ENCODE measurements at places on chromosomes 4 and X.

GRCh38 chr4:40587826-40588225, 41.8 kb downstream of the RBM47 start:
- no peak for DNase-seq

GRCh38 chr4:61924131-61924530, 724.0 kb downstream of the ADGRL3 start:
- DNase-seq = no peak

GRCh38 chrX:14753441-14753840, 119.4 kb downstream of the FANCB start:
- DNase-seq = no peak

DNA sequence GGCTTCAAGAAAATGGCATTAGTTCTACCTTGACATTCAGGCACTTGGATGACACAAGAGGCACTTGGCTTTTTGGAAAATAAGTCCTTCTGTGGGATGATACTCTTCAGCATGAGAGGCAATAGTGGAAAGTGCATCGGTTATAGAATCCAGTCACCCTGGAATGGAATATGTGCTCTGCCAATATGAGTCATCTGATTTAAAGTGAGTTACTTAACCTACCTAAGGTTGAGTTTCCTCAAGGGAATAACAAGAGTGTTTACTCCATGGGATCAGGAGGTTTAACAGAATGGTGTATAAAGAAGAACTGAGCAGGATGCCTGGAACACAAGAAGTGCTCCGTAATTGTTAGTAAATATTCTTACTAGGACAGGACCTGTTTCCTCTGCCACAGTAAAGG, 10.7 kb downstream of the SLC39A8 start:
- DNase-seq = no peak

DNA sequence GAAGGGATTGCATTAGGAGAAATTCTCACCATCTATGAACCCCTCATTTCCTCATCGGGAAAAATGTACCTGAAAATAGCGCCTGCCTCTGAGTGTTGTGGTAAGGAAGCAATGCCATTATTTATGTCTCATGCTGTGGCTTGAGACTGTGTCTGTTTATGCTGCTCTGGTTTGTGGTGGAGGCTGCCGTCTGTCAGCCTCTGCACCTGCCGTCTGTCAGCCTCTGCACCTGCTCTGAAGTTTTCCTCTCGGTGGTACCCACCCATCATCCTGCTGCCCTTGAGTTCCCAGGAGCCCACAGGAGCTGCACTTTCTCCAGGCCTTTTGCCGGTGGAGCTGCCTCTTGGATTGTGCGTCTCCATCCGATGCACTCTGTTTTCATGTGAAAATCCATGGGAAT, 68.5 kb upstream of the PPP2R3B start:
- DNase-seq = no peak

- no peak for DNase-seq
Measured at GRCh38 chr4:6343939-6344408, 74.3 kb downstream of the WFS1 start.

GRCh38 chr4:95540227-95540626, 8.5 kb downstream of the UNC5C start:
- no peak for DNase-seq

DNA sequence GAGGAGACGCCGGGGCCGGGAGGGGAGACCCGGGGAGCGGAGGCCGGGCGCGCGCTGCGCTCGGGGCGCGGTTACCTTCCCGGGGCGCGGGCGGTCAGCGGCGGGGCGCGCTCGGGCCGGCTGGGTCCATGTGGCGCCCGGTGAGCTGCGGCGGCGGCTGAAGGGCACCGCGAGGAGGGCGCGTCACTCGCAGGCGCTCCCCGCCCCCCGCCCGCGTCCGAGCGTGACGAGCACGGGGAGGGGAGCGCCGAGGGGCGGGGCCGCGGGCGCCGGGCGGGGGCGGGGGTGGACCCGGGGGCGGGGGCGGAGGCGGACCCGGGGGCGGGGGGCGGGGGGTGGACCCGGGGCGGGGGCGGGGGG, at the start of gene CPLX1:
CPLX1 (minus strand) TSS at position 159 of the 360 bp plus-strand sequence. CDS start 1,607 bp downstream, outside the sequence.
- no peak for DNase-seq

- DNase-seq = no peak
Measured at GRCh38 chrX:134870419-134870818, 120.4 kb upstream of the SMIM10 start.

DNA sequence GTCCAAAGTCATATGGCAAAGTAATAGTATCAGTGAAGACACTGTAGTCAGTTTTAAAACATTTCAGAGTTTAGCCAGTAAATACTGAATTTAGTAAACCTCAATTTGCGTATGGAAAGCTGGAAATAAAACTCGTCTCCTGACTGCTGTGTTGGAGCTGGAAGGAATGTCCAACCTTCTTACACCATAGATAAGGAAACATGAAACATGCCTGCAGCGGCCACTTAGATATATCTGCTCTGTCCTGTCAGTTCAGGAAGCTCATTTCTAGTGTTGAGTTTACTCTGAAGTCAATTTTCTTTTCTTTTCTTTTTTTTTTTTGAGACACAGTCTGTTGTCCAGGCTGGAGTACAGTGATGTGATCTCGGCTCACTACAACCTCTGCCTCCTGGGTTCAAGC, 21.2 kb downstream of the ARHGAP10 start:
- no peak for DNase-seq

DNA sequence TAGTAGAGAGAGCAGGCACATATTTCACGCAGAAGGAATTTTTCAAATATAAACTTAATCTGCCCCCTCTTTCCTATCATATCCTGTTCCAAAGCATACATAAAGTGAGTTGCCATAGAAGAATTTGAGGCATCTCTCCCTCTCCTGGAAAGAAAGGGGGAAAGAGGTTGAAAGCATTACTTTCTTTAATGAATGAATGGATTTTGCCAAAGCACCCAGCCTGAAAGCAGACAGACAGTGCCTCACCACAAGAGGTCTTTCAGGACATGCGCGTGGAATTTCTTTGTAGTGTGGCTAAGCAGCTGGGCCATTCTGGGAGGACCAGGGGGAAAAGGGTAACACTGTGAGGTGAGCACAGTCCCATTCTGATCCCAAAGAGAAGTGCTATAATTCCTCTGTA, 651.4 kb downstream of the IQCM start:
- DNase-seq = no peak

DNA sequence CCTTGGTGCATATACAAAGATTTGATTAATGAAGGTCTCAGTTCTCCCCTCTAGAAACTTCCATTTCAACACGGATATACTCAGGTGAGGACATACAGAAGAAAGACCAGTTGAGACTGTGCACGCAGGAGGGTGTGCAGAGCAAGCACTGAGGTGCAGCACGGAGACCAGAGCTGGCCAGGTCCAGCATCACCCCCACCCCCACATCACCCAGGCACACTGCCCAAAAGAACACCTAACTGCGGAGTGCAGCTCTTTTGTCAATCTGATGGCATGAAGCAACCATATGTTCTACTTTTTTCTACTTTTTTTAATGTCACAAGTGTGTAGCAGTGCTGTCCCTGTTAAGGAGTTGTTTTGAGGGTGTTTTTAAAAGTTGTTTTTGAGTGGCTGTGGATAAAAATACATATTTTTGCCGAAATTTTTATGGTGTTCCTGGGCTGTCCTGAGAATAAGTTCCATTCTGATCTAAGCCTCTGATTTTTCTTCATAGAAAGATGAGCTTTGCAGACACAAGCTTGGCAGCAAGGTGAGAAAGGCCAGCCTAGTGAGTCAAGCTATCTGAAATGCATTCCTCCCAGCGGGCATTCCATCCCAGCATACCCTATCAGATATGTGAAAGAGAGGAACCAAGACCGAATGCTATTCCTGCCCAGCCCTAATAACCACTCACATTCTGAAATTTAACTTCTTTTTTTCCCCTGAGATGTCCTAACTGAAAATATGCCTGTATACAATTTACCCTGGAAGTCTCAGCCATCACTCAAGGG, 173.7 kb downstream of the PTTG2 start:
- DNase-seq = no peak

- DNase-seq = no peak
Measured at GRCh38 chr4:80492761-80493160, 157.2 kb downstream of the CFAP299 start.

GRCh38 chr4:90028460-90028859, 98.7 kb upstream of the CCSER1 start:
- DNase-seq = no peak

GRCh38 chrX:120697053-120697452, 67.2 kb upstream of the C1GALT1C1 start:
- no peak for DNase-seq

GRCh38 chr4:183471946-183472708, 27.7 kb downstream of the CDKN2AIP start:
- DNase-seq = peak; percentile 81

DNA sequence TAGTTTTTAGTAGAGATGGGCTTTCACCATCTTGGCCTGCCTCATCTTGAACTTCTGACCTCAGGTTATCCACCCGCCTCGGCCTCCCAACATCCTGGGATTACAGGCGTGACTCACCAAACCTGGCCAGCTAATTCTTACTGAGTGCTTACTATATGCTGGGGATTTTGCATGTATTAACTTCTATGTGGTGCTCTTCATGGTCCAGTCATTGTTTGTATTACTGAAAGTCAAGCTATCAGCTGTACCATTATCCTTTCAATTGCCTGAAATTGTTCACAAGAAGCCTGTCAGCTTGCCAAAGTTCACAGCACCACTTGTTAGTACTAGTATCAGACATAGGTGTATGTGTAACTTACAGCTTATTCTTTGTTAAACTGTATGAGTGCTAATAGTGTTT, 1272.1 kb downstream of the ARAP2 start:
- DNase-seq = no peak

DNA sequence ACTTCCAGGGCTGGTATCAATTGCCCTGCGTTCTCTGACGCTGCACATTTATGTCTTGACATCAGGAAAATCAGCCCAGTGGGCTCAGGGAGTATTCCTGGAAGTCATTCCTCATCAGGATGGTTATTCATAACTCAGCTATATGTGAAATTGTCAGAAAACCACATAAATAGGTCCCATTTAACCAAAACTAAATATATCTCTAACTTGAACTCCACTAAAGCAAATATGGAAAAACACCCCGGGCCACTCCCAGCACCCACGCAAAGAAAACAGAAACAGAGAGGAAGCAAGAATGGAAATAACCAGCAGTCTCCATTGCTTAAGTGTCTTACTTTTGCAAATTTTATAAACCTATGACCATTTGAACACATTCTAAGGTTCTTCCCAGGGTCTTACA, 112.0 kb downstream of the IRF2 start:
- no peak for DNase-seq

DNA sequence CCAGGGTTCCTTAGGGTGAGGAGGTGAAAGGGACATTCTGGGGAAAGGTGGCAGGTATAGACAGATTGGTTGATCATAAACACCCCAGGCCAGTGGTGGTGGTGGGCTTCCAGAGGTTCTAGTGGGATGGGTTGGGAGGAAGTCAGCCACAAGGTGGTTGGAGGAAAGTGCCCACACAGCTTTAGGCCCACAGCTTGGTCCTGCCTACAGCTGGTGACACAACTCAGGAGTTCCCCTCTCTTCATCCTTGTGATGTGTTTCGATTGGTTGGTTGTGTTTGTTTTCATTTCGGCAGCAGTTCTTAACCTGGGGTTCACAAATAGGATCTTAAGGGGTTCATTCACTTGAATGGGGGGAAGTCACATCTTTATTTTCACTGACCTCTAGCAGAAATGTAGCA, 157.0 kb downstream of the TMEM164 start:
- DNase-seq = no peak

DNA sequence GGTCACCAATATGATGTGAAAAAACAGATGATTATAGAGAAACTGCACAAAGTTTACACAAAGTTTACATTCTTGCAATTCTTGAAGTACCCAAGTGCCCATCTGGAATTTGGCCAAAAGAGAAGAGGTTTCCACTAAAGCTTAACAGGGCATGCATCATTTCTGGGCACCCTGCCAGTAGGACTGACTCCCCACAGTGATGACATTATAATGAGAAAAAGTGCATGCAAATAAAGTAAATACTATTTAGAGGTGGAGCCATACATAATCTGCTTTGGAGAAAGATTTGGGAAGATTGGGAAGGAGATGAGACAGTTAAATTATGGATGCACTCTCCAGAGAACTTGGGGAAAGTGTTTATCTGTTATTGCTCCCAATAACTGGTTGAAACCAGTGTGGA, 93.7 kb upstream of the TRPC3 start:
- no peak for DNase-seq

- DNase-seq = no peak
Measured at GRCh38 chr4:38523054-38523453, 140.9 kb upstream of the KLF3 start.

- DNase-seq = no peak
Measured at GRCh38 chr4:18319431-18319830, 297.9 kb upstream of the LCORL start.

GRCh38 chr4:102022343-102022742, 231.8 kb downstream of the BANK1 start:
- no peak for DNase-seq

DNA sequence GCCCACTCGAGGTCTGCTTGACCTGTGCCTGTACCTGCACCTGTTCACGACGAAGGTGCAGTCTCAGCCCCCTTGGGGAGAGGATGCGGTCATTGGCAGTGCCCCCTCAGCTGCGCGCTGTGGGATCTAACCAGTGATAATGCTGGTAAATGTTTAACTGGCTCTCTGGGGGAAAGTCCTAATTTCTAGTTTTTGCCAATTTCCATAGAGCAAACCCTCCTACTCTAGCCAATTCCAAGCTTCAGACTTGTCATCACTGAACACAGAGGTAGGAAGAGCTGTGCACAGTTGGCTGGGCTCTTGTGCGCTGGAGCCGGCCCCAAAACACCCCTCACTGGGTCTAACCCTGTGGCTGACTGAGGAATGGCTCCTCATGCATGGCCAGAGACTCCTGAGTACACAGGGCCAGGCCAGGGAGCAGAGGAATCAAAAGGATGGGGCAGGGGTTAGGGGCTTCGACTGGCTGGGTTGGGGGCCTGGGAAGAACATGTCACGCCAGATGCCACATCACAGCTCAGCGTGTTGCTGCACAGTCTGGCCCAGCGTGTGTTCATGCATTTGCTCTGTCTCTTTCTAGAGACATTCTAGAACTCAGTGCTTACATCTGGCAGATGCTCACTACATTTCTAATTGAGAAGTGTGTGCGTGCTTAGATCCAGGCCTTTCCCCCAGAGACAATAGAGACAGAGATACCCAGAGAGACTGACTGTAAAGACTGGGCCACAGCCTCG, 270.8 kb downstream of the BCOR start:
- no peak for DNase-seq

- no peak for DNase-seq
Measured at GRCh38 chr4:30989508-30989907, 269.3 kb downstream of the PCDH7 start.

DNA sequence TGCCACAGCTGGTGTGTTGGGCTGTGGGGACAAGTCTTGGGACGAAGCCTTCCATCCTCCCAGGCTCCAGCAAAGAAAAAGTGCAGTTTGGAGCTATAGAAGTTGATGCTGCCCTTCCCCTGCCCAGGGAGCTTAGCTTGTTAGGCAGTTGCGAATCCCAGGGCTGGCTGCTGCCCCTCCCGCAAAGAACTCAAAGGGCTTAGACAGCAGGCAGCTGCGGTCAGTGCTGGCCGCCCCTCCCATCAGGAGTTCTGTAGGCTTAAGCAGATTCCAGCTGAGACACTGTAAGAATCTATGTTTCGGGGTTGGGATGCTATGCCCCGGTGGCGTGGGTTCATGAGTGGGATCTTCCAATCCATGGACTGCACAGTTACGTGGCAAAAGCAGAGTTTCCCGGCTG, 956.7 kb downstream of the GLUD2 start:
- no peak for DNase-seq

Data from stimulated activated CD8-positive, alpha-beta memory T cell treated with anti-CD3 and anti-CD28 coated beads, Interleukin-7, amount 100 ng/mL, for 1 hour (primary cell).